Liver (tissue), 10 donors: ENCODE measurements at places on chromosomes 11 and 22. TPM values are rescaled to one million over a fixed set of nuclear protein-coding genes. Genes with fewer than 3 reads are reported as not detected.

POU2AF2 gene
- not detected for total RNA-seq

PATE4 gene
- not detected for total RNA-seq

STIM1 gene
- total RNA-seq = 21.6 TPM

CLCF1 gene
- total RNA-seq = 0.23 TPM

OR10D3 gene
- not detected for total RNA-seq

UBE2L3 gene
- total RNA-seq = 16.0 TPM

STK33 gene
- total RNA-seq = 1.1 TPM

KRTAP5-7 gene
- 0.19 TPM for total RNA-seq

MYEOV gene
- 0.79 TPM for total RNA-seq

BIRC3 gene
- 1.4 TPM for total RNA-seq

DUSP18 gene
- 2.3 TPM for total RNA-seq

SYNGR1 gene
- total RNA-seq = 1.8 TPM

IL18BP gene
- 2.4 TPM for total RNA-seq

PRR5L gene
- 8.5 TPM for total RNA-seq

SPINDOC gene
- total RNA-seq = 3.8 TPM
